Right lung (tissue), 10 donors: ENCODE measurements at places on chromosomes 4 and X. TPM values are rescaled to one million over a fixed set of nuclear protein-coding genes. Genes with fewer than 3 reads are reported as not detected.

DNA sequence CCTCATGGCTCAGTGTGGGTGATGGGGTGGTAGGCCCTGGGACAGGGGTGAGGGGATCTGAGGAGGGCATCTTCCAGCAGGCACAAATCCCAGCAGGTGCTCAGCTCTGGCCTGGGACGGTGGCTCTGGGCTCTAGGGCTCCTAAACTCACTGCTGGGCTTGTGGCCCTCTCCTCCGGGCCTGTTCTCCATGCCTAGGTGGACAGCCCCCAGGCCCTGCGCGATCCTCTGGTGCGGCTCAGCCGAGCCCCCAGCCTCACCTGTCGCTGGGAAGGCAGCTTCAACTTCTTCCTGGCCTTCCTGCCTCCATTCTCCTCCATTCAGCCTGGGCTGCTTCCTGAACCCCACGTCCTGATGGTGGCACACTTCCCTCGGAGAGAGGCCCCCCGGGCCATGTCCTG lies 19.3 kb upstream of the FGFR3 start:
- DNase-seq: no peak

GRCh38 chrX:40392599-40392998 lies 188.2 kb upstream of the ATP6AP2 start:
- DNase-seq: no peak

DNA sequence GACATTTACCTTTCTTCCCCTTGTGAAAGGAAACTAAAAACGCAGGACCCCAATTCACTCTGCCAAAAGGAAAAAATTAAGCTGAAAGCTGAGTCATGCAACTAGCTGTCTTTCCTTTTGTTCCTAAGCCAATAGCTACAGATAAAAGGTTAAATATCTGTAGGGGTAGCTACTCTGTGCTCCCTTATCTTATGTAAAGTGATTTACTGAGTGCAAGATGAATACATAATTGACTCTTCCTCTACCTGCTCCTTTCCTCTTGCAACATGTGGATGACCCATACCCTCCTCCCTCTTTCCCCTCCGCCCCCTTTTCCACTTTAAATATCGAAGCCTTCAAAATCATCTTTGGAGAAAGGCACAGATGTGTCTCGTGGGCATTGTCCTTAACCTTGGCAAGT lies 68.0 kb upstream of the ZNF157 start:
- DNase-seq: no peak

DNA sequence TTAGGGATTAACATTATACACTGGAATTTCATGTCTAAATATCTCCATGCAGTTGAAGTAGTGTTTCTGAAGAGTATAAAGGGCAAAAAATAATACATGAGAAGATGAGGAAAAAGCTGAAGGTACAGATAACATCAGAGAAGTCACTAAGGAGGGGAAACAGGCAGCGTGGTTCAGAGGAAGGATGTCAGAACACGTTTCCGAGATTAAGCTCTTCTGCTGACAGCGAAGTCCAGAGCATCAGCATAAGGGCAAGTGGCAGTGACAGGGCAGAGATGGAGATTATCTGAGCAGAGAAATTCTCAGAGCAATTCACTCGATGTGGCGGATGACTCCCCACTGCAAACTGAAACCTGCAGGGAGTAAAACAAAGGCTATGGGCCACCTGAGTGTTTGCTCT lies 443.2 kb upstream of the FRG1 start:
- DNase-seq: no peak

- no peak for DNase-seq
Observed at GRCh38 chrX:76920607-76921006, 493.1 kb downstream of the MAGEE1 start.

DNA sequence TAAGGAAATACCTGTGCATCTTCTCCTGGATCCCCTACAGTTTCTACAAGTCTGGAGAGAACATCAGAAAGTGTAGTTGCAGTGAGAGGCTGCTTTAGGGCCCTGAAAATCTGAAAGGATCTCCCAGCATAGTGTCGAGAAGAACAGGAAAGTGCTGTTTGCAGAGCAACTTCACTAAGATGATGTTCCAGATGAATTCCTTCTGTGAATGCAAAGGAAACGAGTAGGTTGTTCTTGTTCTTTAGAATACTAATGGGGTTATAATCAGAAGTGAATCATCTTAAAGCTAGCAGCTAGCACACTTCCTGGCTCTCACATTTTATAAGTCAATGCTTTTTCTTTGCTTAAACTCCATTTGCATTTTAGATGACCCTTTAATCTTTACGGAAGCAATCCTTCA lies 53.7 kb downstream of the ZAR1 start:
- no peak for DNase-seq

DNA sequence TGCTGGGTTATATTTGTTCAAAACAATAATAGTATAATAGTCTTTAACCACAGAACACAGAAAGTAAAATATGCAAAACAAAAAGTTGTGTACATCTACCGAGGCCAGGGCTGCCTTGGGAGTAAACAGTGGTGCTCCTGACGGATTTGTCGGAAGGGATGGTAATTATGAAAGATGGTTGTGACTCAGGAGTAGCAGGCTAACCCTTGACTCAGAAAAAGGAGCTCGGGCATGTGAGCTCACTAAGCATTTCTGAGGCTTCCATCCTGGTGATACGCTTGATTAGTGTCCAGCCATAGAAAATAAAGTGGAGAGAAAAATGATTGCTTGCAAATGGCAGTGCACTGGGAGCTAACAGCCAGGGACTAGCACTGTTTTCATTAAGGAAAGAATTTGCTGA lies 53.2 kb upstream of the SPANXB1 start:
- no peak for DNase-seq

NR0B1 gene
- polyA plus RNA-seq: 0.26 TPM

- DNase-seq: no peak
Observed at GRCh38 chr4:36966756-36967460, 277.6 kb upstream of the NWD2 start.

GRCh38 chr4:185780472-185780871 lies 31.5 kb downstream of the SORBS2 start:
- DNase-seq: no peak
